Activated T-helper 1 cell treated with anti-CD3 and anti-CD28 coated beads, Interleukin-2, amount 50 U/mL, for 16 hours (primary cell): ENCODE measurements at places on chromosomes 5 and 9.

DNA sequence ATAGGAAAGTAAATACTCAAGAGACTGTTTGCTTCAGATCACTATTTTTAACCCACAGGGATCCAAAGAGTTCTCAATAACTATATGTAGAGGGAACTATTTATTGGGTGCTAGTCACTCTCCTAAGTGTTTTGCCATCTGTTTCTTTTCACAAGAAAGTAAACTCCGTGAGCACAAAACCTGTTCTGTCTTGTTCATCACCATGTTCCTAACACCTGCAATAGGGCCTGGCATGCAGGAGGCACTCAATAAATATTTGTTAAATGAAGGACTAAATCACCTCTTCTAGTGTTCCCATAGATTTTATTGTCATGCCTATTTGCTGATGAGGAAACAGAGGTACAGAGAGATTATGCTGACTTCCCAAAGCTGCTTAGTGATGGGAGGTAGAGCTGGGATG lies 118.2 kb downstream of the VCAN start:
- no peak for DNase-seq

DNA sequence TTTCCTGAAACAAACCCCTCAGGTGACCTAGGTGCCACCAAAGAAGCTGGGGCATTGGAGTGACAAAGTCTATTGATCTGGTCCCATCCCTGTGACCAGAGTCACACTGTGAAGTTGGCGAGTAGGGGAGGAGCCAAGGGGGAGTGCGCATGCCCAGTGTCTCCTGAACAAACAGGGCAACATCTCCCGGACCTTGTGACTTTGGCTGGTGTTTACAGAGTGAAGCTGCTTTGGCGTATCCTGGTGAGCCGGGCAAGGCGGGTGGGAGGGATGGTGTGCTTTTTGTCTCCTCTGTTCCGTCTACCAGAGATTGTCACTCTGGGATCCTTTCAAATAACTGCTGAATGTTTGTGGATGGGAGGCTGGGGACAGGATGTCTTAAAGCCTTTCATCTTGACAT lies 204.5 kb downstream of the HSPA4 start:
- DNase-seq, result no peak

GRCh38 chr5:139863361-139863760 lies 67.8 kb downstream of the PSD2 start:
- no peak for DNase-seq

DNA sequence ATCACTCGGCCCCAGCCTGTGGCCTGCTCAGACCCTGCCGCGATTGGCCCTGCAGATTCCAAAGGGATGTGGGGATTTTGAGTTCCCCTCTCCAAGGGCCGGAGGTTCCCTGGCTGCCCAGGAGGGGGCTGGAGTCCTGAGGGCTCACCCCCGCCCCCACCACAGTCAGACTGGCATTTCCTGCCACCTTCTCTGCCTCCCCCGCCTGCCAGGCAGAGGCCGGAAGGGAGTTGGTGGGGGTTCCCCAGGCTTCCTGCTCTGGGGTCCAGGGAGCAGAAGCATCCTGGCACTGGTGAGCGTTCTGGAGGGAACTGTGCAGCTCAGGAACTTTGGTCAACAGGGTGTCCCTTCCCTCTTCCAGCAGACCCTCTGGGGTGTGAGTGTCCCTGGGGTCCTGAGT lies 70.6 kb downstream of the RXRA start:
- peak; percentile 43 for DNase-seq

- no peak for DNase-seq
Observed at GRCh38 chr5:116343961-116344360, 230.7 kb downstream of the SEMA6A start.

DNA sequence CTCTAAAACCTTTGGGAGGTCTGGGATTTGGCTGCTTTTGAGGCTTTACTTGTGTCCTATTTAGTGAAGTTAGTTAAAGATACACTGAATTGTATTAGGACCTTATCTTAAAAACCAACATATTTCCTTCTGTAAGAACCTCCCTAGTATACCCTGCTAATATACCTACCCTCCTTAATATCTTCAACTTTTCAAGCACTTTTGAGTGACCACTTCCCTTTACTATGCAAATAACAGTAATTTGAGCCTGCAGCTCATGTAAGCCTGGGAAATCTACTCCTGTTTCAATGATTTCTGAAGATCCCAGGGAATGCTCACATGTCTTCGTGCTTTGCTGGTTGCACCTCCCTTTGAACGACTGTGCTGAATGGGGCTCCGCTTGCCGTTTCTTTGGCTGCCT lies 358.5 kb downstream of the YTHDC2 start:
- no peak for DNase-seq

DNA sequence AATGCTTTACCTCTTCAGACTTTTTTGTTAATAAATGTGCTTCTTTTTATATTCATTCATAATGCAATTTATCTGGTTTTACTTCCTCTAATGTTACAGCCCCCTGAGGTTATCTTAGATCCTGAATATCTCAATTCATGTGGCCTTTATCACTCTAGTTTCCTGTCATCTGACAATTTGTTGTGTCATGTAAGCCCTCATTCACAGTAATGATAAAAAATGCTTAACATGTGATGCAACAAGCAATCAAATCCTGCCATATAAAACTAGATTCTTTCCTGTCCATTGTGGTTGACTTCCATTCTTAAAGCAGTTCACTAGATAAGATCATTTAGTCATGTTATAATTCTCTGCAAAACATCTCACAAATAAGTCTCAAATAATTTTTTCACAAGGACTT lies 991.2 kb upstream of the ACO1 start:
- no peak for DNase-seq

DNA sequence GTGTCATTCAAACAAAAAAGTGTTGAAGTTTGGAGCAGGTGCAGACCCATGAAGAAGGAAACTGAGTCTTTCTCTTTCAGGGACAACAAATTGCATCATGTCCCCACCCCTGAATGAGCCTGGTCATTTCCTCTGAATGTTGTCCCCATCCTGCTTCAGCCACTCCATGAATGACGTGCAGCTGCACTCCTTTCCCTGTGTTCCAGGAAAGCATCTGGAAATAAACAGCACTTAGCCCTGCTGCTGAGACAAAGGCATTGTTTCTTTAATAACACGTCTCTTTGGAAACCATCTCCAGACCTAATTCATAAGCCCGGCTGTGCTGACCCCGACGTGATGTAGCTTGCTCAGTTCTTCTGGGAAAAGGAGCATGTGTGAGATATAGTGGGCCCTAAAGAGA lies 682.3 kb downstream of the BRINP1 start:
- DNase-seq, result no peak

GRCh38 chr9:37438359-37438758 lies 15.9 kb downstream of the GRHPR start:
- DNase-seq, result no peak

DNA sequence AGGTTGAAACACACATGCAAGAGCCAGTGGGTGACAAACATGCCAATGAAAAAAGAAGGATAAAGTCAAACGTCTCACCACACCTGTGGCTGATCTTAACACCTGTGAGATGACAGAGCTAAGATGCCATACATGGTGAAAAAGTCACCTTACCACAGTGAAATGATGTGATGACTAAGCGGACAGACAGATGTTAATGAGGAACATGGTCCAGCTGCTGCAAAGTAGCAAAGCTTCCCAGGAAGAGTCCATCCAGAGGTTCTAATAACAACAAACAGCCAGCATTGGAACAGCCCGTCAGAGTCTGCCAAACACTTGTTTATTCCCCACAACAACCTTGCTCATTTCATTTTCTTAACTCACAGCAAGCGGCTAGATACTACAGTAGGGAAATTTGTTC lies 1.9 kb downstream of the KIAA1191 start:
- no peak for DNase-seq

GRCh38 chr9:85521371-85522197 lies 220.2 kb downstream of the AGTPBP1 start:
- no peak for DNase-seq

DNA sequence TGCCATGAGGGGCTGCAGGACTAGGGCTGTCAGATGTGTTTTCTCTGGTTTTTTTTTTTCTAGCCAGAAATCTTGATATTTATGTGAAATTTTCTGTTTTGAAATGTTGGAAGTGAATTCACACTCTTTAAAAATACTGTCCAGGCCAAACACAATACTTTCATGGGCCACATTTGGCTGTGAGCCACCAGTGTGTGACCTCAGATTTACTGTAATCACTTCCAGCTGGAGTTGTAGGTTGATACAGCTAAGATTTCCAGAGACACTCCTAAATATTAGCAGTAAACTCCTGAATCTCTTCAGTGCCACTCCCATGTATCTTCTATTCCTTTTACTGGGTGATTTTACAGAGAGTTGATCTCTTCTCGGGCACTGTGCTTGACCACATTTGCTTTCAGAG lies 92.2 kb upstream of the CKMT2 start:
- DNase-seq, result no peak

DNA sequence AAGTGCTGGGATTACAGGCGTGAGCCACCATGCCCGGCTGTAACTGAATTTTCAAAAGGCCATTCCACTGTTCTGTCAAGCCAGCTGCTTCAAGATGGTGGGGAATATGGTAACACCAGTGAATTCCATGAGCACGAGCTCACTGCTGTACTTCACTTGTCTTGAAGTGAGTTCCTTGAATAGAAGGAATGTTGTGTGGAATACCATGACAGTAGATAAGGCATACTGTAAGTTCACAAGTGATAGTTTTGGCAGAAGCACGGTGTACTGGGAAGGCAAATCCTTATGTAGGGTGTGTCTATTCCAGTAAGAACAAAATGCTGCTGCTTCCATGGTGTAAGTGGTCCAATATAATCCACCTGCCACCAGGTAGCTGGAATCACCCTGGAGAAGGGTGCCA lies 6.6 kb upstream of the PRXL2C start:
- DNase-seq, result no peak

- no peak for DNase-seq
Observed at GRCh38 chr5:160082614-160083500, 36.4 kb downstream of the PWWP2A start.

- no peak for DNase-seq
Observed at GRCh38 chr5:19690978-19691377, 297.0 kb downstream of the CDH18 start.

DNA sequence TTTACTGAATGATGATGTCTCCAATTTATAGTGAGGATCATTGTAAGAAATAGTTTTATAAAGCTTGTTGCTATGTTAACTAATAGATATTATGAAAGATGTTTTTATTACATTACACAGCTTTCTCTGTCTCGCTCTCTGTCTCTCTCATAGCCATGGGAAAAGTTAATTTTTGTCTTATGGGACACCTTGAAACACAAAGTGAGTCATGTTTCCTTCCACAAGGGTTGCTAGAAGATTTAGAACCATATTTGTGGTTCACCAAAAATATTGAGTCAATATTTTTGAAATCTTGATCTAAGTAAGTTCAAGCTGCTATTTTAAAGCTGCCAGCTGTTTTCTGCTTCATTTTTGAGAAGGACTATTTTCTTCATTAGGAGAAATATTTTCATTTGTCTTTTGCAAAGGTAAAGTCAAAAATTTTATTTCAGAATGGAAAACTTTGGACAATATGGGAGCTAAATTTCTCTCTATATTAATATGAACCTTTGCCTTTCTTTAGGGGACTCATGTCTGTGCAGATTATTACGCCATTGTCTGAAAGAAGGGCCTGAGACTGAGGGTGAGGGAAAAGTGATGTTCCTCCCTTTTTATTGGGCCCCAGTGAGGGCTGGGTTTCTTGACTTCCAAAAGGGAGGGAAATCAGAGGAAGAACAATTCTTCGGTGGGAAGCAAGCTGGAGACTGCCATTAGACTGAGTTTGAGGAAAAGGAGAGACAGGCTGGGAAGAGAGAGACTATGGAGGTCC lies 87.9 kb upstream of the SLC24A2 start:
- no peak for DNase-seq

GRCh38 chr5:52283221-52283620 lies 504.5 kb upstream of the ITGA1 start:
- no peak for DNase-seq
